HuH-7.5 (cell line): ENCODE measurements at places on chromosomes 3 and 15.

DNA sequence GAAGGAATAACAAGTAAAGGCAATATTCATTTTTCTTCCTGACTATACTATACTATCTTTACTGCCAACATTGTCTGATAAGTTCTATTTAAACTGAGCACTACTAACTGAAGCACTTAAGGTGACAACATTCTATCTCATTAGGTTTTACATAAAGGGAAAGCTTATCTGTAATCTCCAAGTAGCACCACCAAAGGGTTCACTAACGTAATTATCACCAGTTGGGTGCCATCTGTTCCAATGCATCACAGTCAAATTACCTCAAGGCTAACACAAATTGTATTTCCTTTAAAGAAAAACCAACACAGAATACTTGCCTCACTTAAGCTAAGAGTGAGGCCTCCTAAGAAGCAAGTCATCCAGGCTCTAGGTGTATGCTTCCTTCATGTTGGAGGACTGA, 453.8 kb downstream of the RAP2B start:
- no peak for DNase-seq

- no peak for DNase-seq
Measured at GRCh38 chr15:66834881-66835878, 133.1 kb downstream of the SMAD6 start.

DNA sequence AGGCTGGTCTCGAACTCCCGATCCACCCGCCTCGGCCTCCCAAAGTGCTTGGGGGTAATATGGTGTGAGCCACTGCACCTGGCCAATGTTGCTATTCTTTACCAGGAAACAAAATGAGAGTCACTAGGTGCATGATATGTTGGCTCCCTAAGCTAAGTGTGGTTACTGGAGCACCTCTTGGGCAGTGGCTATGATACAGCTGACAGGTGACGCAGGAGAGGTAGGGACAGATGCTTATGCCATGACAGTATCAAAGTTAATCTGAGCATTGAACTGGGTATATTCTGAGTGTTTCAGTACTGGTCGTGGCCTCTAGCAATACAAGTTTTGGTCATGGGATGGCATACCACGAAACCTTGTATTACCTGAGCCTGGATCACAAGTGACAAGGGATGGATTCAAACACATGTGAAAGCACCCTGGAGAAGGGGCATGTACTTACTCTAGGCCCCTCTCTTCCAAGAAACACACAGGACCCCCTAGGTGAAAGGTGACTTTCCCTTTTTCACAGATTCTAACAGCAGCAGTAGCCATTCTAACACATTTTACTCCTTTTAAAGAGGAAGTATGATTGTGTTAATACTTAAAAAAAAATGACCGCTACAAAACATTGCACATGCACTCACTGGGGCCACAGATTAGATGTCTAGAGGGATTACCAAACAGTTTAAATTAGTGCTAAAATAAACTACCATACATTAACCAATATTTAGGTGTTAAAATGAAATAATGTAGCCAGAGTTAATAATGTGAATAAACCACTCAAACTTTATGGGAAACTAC, 467.3 kb downstream of the SHQ1 start:
- no peak for DNase-seq

DNA sequence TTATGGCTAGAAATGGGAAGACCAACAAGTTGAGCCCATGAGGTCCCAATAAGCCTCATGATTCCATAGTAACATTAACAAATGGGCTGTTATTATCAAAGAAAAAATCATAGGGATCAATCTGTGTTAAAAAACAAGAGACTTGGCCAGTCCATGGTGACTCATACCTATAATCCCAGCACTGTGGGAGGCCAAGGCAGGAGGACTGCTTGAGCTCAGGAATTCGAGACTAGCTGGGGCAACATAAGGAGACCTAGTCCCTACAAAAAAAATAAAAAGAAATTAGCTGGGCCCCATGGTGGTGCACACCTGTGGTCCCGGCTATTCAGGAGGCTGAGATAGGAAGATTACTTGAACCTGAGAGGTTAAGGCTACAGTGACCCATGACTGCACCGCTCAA, 124.8 kb downstream of the DMXL2 start:
- no peak for DNase-seq

GRCh38 chr3:184240384-184241140, 8.2 kb downstream of the ALG3 start:
- peak; percentile 68 for DNase-seq

DNA sequence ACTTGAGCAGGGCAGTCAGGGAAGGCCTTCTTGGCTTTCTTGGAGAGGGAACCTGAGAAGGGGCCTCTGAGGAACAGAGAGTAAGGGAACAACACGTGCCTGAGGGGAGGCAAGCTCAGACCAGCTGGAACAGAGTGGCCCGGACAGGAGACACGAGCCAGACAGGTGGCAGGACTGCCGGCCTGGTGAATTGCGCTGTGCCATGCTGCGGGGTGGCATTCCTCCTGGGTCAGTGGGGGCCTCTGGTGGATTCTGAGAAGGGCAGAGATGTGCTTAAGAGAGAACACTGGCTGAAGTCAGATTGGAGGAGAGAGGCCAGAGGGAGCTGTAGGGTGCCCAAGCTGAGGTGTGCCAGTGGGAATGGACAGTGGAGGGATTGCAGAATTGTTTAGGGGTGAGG, 4.9 kb downstream of the CHAC1 start:
- DNase-seq = no peak

DNA sequence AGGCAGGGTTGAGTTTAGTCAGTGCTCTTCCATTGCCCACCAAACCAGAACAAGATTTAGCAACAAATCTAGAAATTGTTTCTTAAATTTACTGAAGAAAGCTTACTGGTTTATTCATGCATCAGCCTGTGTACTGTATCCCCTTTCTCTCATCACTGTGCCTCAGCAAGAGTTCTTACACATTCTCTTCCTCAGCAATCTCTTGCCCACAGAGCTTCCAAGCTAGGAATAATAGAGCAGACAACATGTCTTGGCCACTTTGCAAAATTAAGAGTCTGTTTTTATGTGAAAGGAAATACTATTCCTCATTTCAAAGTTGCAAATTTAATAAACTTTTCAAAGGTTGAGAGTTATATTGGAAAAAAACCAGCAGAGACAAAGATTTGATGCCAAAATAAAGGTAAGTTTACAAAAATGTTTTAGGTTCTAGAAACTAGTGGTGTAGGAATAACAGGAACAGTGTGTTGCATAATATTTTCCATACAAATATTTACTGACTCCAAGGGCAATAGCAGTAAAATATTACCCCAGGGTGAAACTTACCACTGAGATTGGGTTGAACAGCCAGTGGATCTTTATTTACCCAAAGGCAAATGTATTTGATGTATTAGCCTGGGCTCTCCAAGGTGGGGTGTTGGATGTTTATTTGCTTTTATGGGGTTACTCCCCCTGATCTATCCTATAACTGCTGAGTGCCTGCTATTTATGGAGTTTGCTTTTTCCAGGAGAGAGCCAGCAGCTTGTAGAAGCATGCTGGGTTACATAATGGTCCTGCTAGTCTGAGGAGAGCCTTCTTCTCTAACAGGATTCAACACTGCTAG, 276.7 kb downstream of the ADAMTSL3 start:
- peak; percentile 37 for DNase-seq

DNA sequence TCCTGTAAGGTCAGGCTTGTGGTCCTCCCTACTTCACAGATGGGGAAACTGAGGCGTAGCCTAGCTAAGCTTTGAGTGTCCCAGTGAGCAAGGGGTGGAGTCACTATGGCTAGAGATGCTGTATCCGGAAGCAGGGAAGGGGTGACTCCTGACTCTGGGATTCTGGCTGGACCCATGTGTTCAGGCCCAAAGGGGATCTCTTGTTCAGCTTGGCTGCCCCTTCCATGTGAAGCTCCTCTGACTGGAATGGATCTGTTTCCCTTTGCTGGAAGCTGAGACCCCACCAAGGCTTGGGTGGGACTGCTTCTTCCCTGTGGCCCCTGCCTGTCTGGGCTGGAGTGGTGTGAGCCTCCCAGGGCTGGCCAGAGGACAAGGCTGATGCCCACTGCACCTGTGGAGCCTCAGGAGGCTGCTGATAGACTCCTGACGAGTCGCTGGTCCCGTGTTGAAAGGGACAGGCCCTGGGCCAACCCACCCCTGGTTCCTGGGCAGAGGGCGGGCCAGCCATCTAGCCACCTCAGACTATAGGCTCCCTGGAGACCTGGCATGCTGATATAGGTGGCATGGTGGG, 1.0 kb downstream of the MAPKAPK3 start:
- no peak for DNase-seq

DNA sequence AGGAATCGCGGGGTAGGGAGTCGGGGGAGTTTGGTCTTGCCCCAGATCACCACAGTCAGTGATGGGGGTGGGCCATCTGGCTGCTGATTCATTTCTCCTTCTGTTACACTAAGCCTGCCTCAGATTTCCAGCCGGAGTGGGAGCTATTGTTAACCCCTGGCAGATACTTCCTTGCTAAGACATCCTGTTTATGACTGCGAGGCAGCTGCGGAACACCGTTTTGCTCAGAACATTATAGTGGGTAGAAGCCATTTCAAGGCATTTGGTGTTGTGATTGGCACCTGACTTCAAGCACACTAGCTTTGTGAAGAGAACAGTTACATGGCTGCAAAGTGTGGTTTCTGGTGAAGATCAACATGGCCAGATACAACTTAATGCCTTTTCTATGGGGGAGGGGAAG, 73.8 kb downstream of the FLNB start:
- no peak for DNase-seq
